A549 treated with AZD2906 at 1 μM for 4 hours (cell line): ENCODE measurements at places on chromosomes 11 and 22. TPM values are rescaled to one million over a fixed set of nuclear protein-coding genes. Genes with fewer than 3 reads are reported as not detected.

TTC36 gene
- total RNA-seq, result not detected in 5 replicates

SVIP gene
- 6.9 to 13.4 TPM (median 12.6 TPM) in 5 replicates for total RNA-seq

CRYBB2 gene
- total RNA-seq, result 0.07 TPM in 1 of 5 replicates, not detected in the others

CDHR5 gene
- total RNA-seq, result 0.03 to 0.41 TPM (median 0.09 TPM) in 5 replicates

CDC45 gene
- 23.1 to 26.3 TPM (median 24.5 TPM) in 5 replicates for total RNA-seq

OR10A2 gene
- total RNA-seq, result not detected in 5 replicates

TRIM6 gene
- total RNA-seq, result 6.9 to 8.3 TPM (median 7.6 TPM) in 5 replicates

TRIM51 gene
- not detected in 5 replicates for total RNA-seq

ANGPTL5 gene
- 0.08 to 0.16 TPM (median 0.14 TPM) in 5 replicates for total RNA-seq

IGLL5 gene
- not detected in 5 replicates for total RNA-seq

OR5B21 gene
- total RNA-seq, result not detected in 5 replicates

SEPTIN5 gene
- 7.4 to 11.5 TPM (median 10.3 TPM) in 5 replicates for total RNA-seq

KRTAP5-11 gene
- total RNA-seq, result not detected in 5 replicates

SPECC1L gene
- total RNA-seq, result 13.4 to 18.0 TPM (median 15.2 TPM) in 5 replicates

DNHD1 gene
- 2.2 to 3.0 TPM (median 2.8 TPM) in 5 replicates for total RNA-seq

SPINDOC gene
- total RNA-seq, result 33.4 to 49.4 TPM (median 47.4 TPM) in 5 replicates

TBX10 gene
- not detected in 5 replicates for total RNA-seq

ANO1 gene
- total RNA-seq, result 2.6 to 3.7 TPM (median 3.0 TPM) in 5 replicates

SCN2B gene
- not detected in 5 replicates for total RNA-seq

KCNJ1 gene
- 0.03 TPM in 1 of 5 replicates, not detected in the others for total RNA-seq

HEPHL1 gene
- not detected in 5 replicates for total RNA-seq

FGF4 gene
- total RNA-seq, result 0.02 to 0.09 TPM in 2 of 5 replicates, not detected in the others

PANX3 gene
- total RNA-seq, result not detected in 5 replicates

GGT5 gene
- 4.3 to 5.1 TPM (median 4.6 TPM) in 5 replicates for total RNA-seq

CHST1 gene
- 0.95 to 1.9 TPM (median 1.5 TPM) in 5 replicates for total RNA-seq

BTG4 gene
- 0.10 to 0.23 TPM (median 0.18 TPM) in 4 of 5 replicates, not detected in the other for total RNA-seq

RIMBP3C gene
- total RNA-seq, result 0.12 to 0.25 TPM (median 0.20 TPM) in 4 of 5 replicates, not detected in the other

SHISA8 gene
- total RNA-seq, result 0.18 to 0.30 TPM (median 0.23 TPM) in 4 of 5 replicates, not detected in the other

KDM4E gene
- total RNA-seq, result not detected in 5 replicates

OR4D11 gene
- not detected in 5 replicates for total RNA-seq

LRRC55 gene
- total RNA-seq, result 0.01 TPM in 1 of 5 replicates, not detected in the others

CHRM4 gene
- 0.41 to 0.61 TPM (median 0.49 TPM) in 5 replicates for total RNA-seq

OR8B8 gene
- not detected in 5 replicates for total RNA-seq

SCGB1D1 gene
- total RNA-seq, result not detected in 5 replicates

APOBEC3B gene
- total RNA-seq, result 25.9 to 31.3 TPM (median 28.2 TPM) in 5 replicates
